Stimulated activated CD4-positive, alpha-beta T cell treated with anti-CD3 and anti-CD28 coated beads, TNF-alpha, amount 100 ng/mL, for 1 hour (primary cell): ENCODE measurements at places on chromosomes 13 and 19.

DNA sequence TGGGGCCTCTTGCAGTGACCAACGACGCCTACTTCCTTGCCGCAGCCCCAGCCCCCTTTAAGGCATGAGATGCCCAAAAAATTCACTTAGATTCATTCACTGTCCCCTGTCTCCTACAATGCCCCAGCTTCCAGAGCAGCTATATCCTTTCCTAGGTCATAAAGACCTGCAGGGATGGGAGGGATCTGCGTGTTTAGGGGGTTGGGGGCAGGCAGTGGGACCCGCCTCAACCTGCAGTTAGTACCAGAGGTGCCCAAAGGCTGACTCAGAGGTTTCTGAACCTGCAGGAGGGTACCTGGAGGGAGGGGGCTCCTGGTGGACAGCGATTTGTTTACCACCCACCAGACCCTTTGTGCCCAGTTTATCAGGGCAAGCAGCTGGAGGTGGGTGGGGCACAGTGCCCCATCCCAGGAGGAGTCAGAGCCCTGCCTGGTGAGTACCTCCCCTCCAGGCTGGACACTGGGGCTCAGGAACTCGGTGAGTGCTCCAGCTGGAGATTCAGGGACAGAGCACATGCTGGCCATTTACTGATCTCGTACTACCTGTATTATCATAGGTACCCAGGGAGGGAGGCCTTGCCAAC lies 10.1 kb downstream of the RPS28 start:
- no peak for DNase-seq

DNA sequence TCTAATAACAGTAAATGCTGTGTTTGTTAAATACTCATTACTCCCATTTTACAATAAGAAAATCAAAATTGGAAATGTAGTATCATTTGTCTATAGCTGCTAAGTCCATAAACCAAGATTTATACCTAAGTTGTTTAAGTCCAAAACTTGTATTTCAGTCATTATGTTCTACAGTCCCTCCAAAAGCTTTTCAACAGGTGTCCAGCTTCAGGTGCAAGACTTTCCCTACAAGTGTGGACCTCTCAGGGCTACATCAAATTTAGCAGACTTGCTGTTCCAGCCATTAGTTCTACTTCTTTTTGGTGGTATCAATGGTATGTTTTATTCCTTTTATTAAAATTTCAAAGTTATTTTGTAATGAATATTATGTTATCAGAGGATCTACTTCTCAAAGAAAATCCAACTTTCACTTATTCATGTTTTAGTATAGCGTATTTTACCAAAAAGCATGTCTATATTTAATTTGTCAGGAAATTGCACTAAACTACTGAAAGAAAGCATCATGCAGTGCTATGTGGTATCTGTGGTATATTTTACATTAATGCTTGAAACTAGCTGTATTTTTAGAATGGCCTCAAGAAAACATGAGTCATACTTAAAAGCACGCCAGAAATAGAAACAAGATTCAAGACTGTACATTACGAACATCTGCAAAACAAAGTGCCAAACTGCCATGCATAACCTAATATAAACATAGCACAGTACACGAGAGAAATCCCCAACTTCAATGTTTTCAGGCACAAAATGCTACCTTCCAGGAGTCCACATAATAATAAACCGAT lies 44.5 kb downstream of the VWA8 start:
- no peak for DNase-seq

- DNase-seq, result no peak
Observed at GRCh38 chr19:16024266-16025107, 51.8 kb upstream of the TPM4 start.

DNA sequence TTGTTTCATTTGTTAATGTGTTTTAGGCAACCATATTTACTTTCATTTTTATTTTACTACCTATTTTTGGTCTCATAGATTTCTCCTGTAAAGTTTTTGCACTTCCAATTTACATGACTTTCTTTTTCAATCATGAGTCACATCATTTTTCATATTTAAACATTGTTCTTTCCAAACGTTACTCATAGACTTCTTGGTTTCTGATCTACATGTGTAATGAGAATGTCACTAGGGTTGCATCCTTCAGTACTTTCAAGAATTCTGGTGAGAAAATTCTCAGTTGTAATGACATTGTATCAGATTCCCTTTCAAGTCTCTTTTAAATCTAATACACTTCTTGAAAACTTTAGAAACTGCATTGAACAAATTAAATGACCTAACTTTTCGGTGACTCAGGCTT lies 991.7 kb downstream of the EFNB2 start:
- no peak for DNase-seq

GRCh38 chr13:66899955-66900354 lies 330.2 kb downstream of the PCDH9 start:
- DNase-seq, result no peak

DNA sequence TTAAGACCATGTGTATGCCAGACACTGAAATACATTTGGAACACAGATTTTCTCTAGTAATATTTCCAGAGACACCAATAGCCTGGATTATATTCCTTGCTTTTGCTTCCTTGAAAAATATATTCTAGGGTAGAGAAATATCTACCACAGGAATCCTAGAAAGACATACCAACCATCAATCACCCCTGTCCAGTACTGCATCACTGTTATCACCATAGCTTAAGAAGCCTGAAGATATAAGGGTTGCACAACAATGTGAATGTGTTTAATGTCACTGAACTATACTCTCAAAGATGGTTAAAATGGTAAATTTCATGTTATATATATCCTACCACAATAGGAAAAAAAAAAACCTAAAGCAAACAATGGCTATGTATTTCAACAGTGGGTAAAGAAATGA lies 163.6 kb downstream of the DIAPH3 start:
- DNase-seq, result no peak

GRCh38 chr13:55576389-55576788 lies 1564.3 kb upstream of the PRR20A start:
- no peak for DNase-seq

- no peak for DNase-seq
Observed at GRCh38 chr19:50465000-50465399, 11.3 kb upstream of the EMC10 start.

DNA sequence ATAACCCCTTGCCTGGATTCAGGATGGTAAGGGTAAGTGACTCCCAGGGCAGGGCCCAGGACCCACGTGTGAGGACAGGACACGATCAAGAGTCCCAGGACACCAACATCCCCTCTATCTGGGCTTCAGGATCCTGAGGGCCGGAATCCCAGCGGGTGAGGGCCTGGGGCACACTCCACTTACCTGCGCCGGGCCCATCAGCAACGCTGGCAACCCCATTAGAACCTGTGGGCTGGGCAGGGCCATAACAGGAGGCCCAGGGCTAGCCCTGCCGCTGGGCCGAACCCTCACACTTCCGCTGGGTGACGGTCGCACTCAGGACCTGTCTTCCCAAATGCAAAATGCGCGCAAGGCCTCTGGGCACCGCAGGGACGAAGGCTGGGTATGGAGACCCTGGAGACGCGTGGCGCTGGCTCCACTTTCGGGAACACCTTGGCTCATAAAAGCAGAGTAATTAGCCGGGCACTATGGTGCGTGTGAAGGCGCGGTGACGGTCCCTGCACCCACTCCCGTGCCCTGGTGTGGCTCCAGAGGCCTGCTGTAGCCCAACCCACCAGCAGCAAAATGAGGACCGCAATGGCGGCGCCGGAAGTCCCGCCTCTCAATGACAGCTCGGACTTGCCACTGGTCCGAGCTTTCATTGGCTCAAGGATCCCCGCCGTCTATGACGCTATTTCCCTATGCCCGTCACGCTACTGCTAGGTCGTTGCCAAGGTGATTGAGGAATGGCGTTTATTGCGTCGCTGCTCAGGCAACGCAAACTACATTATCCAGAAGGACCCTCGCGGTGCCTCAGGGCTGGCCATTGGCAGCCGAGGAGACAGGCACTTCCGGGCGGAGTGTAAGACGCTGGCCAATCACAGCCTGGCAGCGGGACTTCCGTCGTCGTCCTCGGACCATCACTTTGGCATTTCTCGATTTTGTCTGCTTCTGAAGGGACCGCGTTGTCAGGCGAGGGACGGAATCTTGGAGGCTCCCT lies at the start of gene ZNF132:
ZNF132 (minus strand) TSS at position 578 of the 979 bp plus-strand sequence; CDS start at position 246, 332 bp downstream.
- DNase-seq, result peak; percentile 86

- DNase-seq, result no peak
Observed at GRCh38 chr19:44726465-44726864, 22.0 kb upstream of the BCL3 start.

DNA sequence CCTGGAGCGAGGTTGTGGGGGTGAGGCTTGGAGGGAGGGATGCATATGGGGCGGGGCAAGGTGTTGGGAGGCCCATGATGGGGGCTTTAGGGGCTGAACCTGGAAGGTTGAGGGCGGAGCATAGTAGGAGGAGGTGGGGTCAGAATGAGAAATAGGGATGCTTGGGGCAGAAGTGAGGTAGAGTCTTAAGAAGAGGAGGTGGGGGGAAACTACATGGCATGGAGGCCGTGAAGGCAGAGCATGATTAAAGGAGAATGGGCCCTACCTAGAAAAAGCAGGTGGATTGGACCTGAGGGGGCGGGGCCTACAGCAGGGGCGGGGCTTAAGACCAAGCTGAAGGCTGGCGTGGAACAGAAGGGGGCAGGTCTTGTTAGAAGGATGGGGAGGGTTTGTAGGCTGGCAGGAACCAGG lies 799 bp downstream of the NR1H2 start:
- no peak for DNase-seq

DNA sequence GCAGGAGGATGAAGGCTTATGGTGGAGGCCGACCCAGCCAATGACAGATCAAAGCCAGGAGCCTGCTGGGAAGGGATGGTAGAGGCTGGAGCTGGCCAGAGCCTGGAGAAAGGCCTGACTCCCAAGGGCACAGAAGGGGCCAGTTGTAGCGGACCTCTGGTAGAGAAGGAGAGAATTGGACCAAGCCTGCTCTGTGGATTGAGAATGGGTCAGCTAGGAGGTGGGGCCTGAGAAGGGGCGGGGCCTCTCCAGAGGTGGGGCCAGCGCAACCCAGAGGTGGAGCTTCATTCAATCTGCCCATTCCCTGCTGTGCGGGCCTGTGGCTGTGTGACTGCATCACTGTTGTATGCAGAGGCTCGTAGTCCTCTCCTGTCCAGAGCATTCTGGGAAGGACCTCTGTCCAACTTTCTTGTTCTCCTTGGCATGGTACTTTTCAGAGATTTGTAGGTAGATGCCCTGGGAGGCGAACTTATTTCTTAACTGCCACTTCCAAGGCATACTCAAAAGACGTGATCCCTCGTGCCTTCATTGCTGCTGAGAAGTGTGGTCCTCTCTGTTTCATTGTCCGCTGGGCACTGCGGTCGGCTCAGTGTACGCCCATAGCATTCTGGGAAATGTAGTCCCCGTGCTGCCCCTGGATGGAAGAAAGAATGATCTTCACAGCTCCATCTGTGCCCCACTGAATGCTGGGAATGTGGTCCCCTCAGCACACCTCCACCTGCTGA lies 6.7 kb downstream of the GRIN2D start:
- DNase-seq, result no peak

DNA sequence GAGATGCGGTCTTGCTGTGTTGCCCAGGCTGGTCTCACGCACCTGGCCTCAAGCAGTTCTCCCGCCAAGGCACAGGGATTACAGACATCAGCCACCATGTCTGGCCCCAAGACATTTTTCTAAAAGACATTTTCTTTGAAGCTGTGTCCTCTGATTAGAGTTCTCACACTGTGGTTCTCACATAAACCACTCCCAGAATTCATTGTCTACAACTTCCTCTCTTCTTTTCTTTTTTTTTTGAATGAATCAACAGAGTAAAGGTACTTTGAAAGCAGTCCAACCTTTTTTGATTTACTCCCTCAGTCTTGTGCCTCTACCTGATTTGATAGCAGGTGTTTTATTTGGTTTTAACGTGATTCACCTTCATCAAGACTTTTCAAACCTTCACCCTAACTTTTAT lies 14.3 kb upstream of the SHD start:
- no peak for DNase-seq

DNA sequence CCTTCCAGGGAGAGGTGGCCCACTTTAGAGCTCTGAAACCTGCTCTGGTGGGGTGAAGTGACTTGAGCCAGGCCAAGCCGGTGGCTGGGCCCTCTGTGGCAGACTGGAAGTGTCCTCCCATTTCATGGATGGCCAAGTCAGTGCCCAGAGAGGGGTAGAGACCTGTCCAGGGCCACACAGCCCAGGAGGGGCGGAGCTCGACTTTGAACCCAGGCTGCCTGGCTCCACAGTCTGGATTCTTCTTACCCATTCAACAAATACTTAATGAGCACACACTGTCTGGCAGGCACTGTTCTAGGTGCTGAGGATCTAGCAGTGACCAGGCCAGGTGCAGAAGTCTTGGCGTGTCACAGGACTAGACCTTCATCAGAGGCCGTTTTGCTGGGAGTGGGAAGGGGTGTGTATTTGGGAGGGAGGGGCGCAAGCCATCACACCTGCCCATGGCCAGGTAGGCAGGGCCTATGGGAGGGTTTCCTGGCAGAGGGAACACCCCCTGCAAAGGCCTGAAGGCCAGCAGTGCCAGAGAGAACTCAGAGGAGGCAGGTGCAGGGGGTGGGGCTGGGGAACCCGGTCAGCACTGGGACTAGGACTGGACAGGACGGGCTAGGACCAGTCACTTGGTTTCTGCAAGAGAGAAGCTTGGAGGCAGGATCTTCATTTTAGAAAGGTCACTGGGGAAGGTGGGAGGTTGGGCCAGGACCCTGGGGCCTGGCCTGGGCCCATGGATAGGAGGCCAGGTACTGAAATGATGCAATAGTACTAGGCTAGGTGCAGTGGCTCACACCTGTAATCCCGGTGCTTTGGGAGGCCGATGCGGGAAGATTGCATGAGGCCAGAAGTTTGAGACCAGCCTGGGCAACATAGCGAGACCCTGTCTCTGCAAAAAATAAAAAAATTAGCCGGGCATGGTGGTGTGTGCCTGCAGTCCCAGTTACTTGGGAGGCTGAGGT lies 31.8 kb downstream of the DNM2 start:
- DNase-seq, result no peak

DNA sequence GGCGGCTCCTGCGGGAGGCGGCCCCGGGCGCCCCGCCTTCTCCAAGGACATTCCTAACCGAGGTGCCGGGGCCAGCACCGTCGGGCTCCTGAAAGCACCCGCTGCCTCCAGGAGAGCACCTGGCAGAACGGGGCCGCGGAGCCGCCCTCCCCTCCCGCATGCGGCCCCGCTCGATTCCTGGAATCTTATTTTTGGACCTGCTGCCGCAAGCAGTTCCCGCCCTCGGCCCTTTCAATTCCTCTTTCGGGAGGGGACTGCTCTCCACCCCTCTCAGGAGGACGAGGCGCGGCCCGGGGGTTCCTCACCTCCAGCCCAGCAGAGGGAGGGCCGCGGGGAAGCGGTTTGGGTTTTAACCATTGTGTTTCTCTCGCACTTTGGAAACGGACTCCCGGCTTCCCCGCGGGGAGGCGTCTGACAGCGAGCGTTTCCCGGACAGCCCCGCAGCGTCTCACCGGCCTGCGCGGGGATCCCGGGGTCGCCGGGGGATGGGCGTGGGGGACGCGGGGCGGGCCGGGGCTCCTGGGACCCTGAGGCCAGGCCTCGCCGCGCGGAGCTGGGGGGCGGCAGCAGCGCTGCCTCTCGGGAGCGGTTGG lies 849 bp downstream of the GAS6 start:
- DNase-seq, result no peak

- no peak for DNase-seq
Observed at GRCh38 chr19:48858984-48859710, 9.3 kb downstream of the PLEKHA4 start.

DNA sequence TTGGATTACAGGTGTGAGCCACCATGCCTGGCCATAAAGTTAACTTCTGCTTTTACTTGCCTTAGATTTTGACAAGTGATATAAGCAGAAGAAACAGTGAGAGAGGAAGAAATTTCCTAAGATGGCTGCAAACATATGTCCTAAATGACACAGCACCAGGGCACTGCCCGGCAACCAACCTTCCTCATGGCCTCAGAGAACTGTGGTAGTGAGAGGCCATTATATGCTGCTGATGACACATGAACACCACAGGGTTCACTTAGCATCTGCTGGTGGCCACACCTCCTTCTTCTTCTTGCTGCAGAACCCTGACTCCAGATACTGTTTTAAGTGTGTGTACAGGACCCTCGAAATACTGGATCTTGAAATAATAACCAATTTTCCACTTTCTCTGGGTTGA lies 88.2 kb downstream of the KCTD12 start:
- DNase-seq, result no peak
